ENCODE measurements at places on chromosomes 4 and X.

DNA sequence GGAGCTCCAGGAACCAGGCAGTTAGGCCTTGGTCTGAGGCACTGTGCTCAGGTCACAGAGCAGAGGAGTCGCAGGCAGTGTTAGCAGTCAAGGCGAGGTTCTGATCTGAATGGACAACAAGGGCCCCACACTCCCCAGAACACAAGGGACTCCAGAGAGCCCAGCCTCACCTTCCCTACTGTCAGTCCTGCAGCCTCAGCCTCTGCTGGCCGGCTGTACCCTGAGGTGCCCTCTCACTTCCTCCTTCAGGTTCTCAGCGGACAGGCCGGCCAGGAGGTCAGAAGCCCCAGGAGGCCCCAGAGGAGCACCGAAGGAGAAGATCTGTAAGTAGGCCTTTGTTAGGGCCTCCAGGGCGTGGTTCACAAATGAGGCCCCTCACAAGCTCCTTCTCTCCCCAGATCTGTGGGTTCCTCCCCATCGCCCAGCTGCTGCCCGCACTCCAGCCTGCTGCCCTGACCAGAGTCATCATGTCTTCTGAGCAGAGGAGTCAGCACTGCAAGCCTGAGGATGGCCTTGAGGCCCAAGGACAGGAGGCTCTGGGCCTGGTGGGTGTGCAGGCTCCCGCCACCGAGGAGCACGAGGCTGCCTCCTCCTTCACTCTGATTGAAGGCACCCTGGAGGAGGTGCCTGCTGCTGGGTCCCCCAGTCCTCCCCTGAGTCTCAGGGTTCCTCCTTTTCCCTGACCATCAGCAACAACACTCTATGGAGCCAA, 26.2 kb downstream of the MAGEA9 start:
- no peak for DNase-seq

DNA sequence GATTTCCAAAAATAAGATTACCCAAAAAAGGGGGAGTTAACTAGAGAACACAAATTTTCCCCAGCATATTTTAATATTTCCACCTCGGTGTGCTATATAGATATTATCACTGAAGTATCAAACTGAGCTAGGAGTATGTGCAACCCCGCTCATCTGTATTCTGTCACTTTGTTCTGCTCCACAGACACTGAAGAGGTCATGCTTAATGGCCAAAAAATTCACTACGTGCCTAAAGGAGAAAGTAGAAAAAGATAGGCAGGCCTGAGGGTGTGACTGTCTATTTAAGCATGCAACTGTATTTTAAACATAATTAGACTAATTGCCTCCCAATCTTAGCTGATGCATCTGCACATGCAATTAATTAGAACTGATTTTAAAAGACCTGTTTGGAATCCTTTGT, 24.5 kb downstream of the SH3RF1 start:
- DNase-seq = no peak

DNA sequence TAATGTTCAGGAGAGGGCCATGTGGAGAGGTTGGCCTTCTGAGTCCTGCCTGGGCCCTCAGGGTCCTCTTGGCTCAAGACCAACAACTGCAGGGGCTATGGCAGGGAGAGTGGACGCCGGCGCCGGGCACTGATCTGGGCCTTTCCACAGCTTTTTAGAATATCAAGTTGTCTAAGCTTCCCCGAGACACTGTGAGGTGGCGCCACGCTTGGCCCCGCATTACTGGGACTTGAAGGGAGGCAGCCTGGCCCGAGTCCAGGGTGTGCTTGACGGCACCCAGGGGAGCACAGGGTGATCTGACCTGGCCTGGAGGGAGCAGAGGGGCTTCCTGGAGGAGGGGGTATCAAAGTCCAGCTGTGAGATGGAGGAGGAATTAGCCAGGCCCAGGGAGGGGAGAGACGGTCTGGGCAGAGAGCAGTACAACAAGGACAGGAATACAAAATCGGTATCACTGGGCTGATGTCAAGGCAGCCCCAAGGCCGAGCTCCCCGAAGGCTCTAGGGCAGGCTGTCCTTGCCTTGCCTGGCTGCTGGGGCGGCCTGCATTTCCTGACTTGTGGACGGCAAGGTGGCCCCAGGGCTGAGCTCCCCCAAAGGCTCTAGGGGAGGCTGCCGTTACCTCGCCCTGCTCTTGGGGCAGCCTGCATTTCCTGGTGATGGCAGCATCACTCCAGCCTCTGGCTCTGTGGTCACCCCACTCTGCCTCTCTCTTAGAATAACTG, 28.1 kb downstream of the ABLIM2 start:
- no peak for DNase-seq

GRCh38 chr4:96916711-96917110, 1076.8 kb downstream of the PDHA2 start:
- no peak for DNase-seq

DNA sequence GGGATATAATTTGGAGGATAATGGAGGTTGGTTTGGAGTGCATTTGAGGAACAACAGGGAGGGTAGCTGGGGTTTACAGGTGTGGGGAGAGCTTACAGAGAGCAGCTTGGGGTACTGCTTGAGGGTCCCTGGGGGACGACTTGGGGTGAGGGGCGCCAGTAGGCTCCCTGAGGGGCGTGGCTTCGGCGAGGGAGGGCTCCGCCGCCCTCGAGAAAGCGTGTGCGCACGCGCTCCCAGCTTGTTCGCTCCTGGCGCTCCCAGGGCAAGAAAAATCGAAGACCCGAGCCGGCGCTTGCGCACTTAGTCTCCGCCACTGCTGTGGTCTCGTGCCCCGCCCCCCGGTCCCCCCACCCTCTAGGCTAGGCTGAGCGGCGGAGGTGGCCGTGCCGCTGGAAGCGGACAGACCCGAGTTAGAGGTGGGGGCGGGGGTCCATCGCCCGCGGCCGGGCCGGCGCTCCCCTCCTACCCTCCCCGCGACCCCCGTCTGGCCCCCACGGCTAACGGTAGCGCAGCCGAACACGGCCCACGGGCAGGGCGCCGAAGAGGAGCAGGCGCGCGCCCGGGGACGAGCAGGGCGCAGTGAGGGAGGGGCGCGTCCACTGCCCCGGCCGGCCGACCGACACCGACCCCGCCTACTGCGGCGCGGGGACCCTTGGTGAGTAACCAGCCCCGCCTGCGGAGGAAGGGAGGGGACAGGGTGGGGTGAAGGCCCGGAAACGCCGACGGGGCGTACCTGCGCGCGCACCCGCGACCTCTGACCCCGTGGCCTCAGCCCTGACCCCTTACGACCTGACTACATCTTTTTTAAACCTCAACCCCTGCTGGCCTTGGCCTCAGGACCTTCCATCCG, 5.4 kb upstream of the CCDC120 start:
- peak; percentile 71 for DNase-seq

DNA sequence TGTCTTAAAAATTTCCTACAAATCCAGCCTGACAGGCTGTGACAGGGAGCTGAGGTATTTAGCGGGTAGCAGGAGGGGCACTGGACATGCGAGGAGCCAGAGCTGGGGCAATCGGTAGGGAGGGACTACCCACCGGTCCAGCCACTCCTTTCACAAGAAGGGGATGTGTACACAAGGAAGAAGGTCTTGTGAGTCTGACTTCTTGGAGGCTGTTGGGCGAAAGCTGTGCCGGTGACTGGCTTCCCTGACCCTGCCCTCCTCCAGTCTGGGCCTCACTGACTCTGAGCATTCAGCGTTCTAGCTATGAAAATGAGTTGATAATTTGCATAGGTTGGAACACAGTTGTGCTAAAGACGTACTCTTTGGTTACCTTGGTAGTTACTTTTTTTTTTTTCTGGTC, 12.7 kb upstream of the CXCL8 start:
- no peak for DNase-seq

DNA sequence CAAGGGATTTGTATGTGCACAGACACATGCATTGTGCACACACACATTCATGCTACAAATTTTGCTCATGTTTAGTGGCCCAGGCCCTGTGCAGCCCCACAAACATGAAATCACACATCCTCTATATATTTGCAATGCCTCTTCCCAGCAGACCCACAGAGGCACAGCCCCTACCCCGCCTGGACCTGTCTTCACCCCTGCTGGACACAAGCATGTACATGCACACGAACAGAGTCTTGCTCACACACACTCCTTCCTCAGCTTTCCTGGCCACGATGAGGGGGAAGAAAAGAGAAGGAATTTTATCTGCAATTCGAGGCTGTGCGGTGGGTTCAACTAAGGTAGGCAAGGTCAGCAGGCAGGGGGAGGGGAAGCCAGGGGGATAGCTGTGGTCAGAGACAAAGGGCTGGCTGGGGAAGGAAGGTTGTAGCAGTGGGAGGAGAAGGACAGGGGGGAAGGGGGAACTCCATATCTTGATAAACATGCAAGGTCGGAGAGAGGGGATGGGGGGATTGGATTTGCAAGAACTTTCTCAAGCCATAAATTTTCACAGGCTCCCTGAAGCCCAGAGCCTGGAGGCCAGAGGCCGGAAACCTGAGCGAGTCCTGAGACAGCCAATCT, 156.4 kb downstream of the EFNB1 start:
- DNase-seq = no peak

DNA sequence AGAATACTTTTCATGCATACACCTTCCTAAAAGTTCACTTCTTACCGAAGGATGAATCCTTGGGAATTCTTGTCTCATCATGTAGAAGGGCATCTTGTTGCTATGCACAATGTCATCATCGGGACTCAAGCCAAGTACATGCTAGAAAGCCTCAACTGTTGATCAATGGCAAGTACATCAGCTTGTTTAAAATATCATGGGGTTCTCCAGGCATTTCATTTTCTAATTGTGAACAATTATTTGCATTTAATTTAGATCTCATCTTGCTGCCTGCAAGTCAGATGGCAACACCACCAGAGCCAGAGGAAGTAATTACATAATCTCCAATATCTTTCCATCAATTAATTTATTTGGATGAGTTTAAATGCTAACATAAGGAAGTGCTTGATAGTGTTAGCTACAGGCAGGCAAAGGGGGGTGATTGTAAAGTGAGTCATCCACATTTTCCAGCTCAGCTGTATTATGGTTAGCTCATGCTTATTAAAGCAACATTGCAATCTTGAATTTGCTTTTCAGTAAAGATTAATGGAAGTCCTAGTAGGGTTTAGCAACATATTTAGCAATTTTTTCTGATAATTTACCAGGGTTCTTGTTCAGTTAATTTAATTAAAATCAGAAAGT, 356.5 kb downstream of the CBLL2 start:
- DNase-seq = no peak

DNA sequence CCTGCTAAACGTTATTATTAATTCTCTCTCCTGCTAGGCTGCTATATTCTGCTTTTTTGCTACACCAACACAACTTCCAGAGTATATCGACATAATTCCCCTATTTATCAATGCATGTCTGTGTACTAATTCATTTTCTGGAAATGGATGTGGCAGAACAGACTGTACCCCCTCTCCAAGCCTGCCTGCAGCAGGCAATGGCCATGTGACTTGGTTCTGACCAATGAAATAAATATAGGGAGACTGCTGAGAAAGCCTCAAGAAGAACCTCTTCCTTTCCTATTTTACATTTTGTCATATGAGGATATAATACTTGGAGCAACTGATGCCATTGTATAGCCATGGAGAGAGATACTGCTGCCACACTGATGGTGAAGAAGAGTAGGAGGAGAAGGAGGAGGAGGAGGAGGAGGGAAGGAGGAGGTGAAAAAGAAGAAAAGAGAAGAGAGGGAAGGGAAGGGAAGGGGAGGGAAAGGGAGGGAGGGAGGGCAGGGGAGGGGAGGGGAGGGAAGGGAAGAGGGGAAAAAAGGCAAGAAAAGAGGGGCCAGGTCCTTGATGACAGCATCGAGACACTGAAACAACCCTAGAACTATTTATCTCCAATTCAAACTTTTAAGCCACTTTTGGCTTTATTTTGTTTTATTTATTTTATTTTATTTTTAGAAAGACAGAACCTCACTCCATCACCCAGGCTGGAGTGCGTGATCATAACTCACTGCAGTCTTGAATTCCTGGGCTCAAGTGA, 57.0 kb upstream of the SPP1 start:
- no peak for DNase-seq

DNA sequence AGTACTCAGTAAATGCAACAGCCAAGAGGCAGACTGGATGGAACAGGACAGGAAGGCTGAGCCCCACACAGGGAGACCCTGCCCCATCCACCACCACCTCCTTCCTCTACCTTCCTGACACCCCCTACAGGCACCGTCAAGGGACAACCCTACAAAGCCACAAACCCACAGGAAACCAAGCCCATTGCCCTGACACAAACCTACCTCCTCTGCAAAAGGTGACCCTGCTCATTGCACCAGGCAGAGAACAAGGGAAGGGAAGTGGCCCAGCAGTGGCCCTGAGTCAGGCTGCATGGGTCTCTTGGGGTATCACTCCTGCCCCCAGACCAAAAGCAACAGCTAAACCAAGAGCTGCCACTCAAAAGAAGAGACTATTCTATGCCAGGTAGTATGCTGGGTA, 21.0 kb downstream of the JAKMIP1 start:
- DNase-seq = no peak

DNA sequence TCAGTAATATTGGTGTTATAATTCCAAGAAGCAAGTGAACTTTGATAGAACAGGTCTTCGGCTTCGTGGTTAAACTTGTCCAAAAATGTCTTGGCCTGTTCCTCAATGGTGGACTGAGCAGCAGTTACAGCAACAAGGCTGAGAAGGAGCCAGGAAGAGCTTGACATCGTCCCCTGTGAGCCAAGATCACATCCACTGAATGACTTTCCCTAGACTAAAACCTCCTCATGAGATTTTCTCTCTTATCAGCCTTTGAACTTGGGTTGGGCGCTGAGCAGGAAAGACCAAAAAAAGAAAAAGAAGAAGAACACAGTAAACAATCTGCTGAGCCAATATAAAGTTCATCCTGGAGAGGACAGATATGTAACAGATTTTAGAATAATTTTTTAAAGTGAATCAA, at the start of gene ACE2:
TSS of gene ACE2 (minus strand) at position 216 of the 400 bp plus-strand sequence. CDS start at position 167, 49 bp downstream.
- no peak for DNase-seq

Measured in stimulated activated naive CD8-positive, alpha-beta T cell treated with anti-CD3 and anti-CD28 coated beads, Interleukin-15, Interleukin-2, amounts not matched to agents 100 U/mL and 50 U/mL, for 24 hours (primary cell).